ENCODE measurements at places on chromosomes 4 and X.

GRCh38 chr4:178415925-178416324, 973.7 kb upstream of the AGA start:
- H3K27me3 ChIP-seq: no peaks in the 10 kb centered on the region
- no peaks in the 10 kb centered on the region for H3K36me3 ChIP-seq
- DNase-seq: no peak

DNA sequence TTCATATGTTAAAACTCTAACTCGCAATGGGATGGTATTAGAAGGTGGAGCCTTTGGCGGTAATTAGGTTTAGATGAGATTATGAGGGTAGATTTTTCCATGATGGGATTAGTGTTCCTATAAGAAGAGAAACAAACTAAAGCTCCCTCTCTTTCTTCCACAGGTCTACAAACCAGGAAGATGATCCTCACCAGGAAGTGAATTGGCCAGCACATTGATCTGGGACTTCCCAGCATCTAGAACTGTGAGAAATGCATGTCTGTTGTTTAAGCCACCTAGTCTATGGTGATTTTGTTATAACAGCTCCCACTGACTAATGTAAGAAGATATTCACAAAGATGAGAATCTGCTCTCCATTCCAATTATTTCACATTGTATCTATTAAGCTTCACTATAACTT, 2266.9 kb downstream of the PCDH7 start:
- H3K27ac ChIP-seq: no peak overlapping the region
- DNase-seq: no peak
- no peaks in the 10 kb centered on the region for H3K27me3 ChIP-seq

- H3K4me3 ChIP-seq: no peak overlapping the region
- no peaks in the 10 kb centered on the region for H3K36me3 ChIP-seq
- H3K4me1 ChIP-seq: peaks cover 3% of the 10 kb centered on the region
Observed at GRCh38 chrX:56766554-56767347, 37.7 kb downstream of the NBDY start.

DNA sequence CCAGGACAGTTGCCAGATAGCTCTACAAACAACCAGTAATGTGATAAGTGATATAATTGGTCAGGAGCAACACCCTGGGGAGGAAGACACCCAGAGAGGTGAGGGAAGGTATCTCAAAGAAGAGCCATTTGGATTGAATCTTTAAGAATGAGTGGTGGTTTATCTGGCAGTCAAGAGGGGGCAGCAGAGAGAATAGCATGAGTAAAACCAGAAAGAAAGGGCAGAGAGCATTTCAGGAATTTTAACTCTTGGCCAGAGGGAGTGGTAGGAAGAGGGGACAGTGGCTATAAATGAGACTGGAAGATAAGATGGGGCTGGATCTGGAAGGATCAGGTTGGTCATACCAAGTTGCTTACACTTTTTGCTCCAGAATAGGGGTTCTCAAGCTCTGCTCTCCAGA, 5.9 kb upstream of the SEPTIN6 start:
- no peak overlapping the region for H3K4me3 ChIP-seq
- DNase-seq: peak; percentile 36
- no peaks in the 10 kb centered on the region for H3K27me3 ChIP-seq
- H3K36me3 ChIP-seq: no peaks in the 10 kb centered on the region
- H3K27ac ChIP-seq: no peak overlapping the region
- H3K4me1 ChIP-seq: no peaks in the 10 kb centered on the region

DNA sequence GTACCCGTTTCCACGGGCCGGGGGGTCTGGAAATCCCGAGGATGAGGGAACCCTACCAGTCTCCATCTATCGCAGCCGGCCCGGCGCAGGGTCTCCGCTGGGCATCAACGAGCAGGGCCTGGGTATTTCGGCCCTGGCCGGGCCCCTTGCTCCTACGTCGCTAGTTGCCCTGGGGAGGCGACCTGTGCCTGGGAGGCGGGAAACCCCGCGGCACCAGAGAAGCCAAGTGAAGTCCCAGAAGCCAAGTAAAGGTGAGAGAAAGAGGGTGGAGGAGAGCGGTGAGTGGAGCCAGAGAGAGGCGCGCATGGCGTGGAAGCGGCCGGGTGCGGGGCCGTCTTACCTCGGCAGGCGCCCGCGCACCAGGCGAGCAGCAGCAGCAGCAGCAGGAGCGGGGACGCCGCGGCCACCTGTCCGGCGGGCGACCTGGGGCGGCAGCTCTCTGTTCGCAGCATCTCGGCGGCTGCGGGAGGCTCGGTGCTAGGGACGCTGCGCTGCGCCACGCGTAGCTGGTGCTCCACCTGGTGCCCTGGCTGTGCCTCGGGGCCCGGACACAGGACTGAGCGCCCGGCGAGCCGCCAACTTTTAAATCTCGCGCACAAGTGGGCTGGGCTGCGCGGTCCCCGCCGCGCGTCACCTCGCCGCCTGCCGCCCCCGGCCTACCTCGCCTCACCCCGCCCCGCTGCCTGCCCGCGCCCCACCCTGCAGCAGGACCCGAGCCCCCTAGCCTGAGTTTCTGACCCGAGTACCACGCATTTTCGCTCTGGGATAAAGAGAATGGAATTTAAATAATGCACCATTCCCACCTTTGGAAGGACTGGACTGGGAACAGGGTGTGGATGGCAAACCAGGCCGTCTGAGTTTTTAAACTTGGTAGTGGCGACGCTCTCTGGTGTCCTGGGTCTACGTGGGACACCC, at the start of gene NMU:
NMU (minus strand) TSS at position 558 of the 915 bp plus-strand sequence; CDS start at position 452, 106 bp downstream.
- no peaks in the 10 kb centered on the region for H3K36me3 ChIP-seq
- H3K4me1 ChIP-seq: peaks cover 9% of the 10 kb centered on the region
- no peak within 1 kb of the TSS for H3K27ac ChIP-seq
- DNase-seq: no peak

GRCh38 chr4:187124331-187124730, 400.7 kb upstream of the FAT1 start:
- no peaks in the 10 kb centered on the region for H3K27me3 ChIP-seq
- H3K36me3 ChIP-seq: no peaks in the 10 kb centered on the region
- DNase-seq: no peak
- no peak overlapping the region for H3K4me3 ChIP-seq

- no peaks in the 10 kb centered on the region for H3K36me3 ChIP-seq
- DNase-seq: no peak
- H3K4me3 ChIP-seq: no peak overlapping the region
- H3K27me3 ChIP-seq: no peaks in the 10 kb centered on the region
- no peaks in the 10 kb centered on the region for H3K4me1 ChIP-seq
Observed at GRCh38 chrX:81229901-81230300, 28.0 kb downstream of the SH3BGRL start.
